H7 (cell line): ENCODE measurements at places on chromosomes 3 and 15.

DNA sequence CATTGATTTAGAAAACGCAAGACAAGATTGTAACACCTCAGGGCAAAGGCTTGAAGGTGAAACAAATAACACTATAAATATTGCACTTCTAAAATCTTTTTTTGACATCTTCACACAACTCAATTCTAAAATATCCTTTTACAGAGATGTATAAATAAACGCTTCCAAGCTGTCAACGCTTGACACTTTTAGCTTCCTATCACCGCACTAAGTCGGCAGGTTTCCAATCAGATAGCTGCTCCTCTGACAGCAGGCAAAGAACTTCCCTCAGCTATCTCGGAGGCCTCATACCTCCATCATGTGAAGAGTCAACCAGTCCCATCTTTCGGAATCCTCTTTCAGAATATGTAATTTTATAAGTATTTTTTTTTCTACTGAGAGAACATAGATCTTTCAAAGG is 71.0 kb downstream of the PCOLCE2 start:
- no peak for DNase-seq

DNA sequence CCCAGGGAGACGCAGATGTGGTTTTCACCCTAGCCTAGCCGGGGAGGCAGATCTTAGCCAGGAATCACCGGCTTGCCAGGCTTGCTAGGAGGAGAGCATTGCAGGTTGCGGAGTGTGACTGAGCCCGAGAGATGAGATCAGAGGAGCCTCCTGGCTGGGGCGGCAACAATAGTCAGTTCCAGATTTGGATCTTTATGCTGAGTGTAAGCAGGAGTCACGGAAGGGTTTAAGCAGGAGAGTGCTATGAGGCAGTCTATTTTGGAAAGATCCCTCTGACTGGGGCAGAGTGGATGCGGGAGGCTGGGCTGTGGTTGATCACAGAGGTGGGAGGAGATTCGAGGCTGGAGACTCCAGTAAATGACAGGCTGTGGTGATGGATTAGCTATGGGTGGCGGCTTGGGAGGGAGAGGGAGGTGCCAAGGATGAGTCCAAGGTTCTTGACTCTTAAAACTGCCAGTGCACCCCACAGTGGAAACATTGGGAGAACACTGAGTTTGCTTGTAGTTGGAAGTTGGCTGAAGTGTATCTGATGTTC is 10.4 kb upstream of the BAHD1 start:
- DNase-seq, result peak; percentile 76

DNA sequence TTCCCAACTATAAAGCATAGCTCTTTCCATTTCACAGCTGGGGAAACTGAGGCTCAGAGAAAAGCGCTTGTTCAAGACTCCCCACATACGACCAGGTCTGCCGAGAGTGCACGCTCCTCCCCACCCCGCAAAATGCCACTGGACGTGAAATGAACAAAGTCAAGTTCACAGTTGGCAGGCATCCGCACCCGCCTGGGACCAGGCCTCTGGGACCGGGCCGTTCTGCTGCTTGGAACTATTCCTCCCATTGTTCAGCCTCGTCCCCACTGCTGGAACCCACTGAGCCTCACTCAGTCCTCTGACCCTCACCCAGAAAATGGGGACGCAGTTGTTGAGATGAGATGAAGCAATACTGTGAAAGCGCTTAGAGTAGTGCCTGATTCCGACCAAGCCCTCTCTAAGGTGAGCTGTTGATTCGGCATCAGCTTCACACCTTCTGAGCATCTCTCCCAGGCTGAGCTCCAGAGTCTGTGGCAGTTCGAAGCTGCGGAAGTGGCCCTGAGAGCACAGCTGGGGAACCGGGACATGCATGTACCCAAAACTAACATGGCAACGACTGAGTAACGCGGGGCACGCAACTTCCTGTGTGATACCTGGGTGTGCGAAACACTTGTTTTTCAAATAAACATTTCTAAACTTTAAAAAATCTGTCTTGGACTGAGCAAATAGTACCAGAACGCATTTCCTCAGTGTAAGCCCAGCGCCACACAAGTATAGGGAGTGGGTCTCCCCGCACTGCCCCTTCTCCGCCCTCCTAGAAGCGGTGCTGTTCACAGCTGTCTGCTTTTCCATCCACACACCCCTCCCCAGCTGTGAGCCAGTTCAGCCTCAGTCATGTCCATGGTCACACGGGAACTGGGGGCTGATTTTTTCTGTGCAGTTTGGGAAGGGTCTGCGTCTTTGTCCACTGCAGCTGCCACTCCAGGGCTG is 93.4 kb downstream of the CHSY1 start:
- no peak for DNase-seq

- no peak for DNase-seq
Observed at GRCh38 chr3:8387571-8387970, 114.1 kb upstream of the LMCD1 start.
